T-cell (primary cell): ENCODE measurements at places on chromosomes 6 and 20. TPM values are rescaled to one million over a fixed set of nuclear protein-coding genes. Genes with fewer than 3 reads are reported as not detected.

Gene APOM
- 3.6 TPM for total RNA-seq

Gene CTCFL
- total RNA-seq: 0.15 TPM

Gene TSBP1
- total RNA-seq: not detected

DNA sequence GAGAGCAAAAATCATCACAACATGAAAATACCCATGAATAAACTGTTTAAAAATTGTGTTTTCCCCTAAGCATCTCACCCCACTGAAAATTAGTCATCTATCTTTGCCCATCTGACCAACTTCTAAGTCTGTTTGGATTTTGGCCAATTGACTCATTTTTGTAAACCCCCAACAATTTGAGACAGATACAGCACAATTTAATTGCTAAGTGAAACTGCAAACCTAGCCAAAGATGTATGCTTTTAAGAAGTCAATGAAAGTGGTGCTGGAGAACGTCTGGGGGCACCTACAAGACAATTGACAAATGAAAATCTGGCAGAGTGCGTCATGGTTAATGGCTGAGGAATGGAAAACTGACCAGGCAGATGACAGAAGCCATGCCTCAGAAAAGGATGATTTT lies 30.9 kb upstream of the SLC24A3 start:
- no peak overlapping the region for H3K27ac ChIP-seq
- no peaks in the 10 kb centered on the region for H3K27me3 ChIP-seq
- H3K4me3 ChIP-seq: no peak overlapping the region
- H3K36me3 ChIP-seq: no peaks in the 10 kb centered on the region

DNA sequence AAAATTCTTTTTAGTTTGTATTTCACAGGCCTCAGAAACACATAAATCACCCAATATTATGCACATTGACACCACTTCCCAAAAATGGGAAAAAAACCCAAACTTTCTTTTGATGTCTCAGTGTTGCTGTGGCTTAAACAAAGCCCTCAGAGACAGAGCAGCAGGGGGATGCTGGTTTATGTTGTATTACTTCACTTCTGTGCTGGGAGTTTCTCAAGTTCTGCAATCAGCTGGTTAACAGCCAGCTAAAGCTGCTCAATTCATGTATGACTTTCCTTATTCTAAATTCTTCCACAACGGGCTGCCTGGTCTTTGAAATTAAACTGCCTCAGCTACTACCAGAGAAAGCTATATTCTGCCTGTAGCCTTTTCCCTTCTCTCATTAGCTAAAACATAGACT lies 5.6 kb downstream of the FILIP1 start:
- DNase-seq: no peak
- H3K27ac ChIP-seq: no peak overlapping the region
- H3K4me3 ChIP-seq: no peak overlapping the region

DNA sequence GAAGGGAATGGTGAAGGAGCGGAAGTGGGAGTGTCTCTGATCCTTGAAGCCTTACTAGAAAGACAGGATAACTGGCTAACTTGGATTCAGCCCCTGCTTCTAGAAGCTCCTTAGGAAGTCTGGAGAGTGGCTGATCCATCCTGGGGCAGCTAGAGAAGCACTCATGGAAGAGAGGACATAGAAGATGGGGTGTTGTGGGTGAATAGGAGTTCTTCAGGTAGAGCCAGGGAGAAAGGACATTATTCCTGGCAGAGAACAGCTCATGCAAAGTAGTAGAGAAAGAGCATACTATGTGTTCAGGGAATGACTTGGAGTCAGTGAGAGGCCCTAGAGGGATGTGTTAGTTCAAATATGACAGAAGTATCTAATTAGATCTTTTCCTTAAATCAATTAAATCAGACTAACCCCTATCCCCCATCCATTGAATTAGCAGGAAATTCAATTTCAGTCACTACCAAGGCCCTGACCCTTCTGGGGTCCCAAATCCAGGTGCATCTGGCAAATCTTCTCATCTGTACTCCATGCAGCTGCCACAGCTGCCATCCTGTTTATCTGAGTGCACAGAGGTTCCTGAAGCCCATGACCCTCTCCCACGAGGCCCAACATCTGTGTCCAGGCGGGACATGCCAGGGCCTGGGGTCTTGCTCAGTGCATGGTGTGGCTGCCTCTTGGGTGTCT lies 130.7 kb downstream of the DHX35 start:
- no peak overlapping the region for H3K27ac ChIP-seq
- H3K4me3 ChIP-seq: no peak overlapping the region
- no peaks in the 10 kb centered on the region for H3K36me3 ChIP-seq
- DNase-seq: no peak
- no peaks in the 10 kb centered on the region for H3K27me3 ChIP-seq

DNA sequence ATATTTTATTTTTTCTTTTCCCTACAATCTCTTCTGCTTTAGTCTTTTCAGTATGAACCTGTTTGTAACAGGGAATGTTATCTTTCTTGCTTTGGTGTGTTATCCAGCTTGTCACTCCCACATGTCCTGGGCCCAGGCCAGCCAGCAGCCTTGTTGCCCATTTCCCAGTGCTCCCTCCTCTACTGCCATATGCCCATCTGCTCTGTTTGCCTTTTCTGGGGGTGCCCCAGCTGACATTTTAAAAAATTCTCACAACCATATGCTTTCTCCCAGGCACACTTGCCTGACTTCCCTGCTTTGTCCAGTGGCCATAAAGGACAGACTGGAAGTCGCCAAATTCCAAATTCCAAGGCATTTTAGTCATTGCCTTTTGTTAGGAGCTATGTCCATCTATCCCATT lies 23.6 kb upstream of the LMBRD1 start:
- H3K27me3 ChIP-seq: no peaks in the 10 kb centered on the region
- H3K27ac ChIP-seq: no peak overlapping the region
- H3K36me3 ChIP-seq: no peaks in the 10 kb centered on the region
- peaks cover 10% of the 10 kb centered on the region for H3K4me1 ChIP-seq
- no peak for DNase-seq

DNA sequence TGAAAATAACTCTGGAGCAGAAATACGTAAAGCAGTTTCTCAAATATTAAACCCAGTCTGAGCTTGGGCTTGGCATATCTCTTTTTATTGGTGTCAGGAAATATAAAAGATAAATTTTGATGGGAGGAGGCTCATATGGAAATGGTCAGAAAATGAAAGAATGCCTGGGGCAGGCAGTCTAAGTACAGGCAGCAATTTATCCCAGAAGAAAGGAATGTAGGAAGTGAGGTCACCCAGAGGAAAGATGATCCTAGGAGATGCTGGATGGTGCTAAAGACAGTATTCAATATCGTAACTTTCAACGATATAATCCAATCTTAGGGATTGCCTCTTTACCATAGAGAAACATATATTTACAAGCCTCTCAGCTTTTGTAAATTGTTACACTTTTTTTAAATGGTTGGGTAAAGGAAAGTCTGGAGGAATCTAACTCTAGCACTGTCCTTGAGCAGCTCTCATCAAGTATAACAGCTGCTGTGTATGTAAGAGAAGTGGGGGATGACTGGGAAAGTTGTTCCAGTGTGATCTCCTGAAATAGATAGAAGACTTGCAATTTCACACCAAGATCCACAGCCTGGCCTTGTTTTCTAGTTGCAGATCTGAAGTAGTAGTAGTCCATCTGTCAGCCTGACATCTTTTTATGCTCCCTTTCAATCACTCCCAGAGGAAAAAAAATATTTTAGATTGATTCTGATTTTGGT lies 256.9 kb upstream of the SASH1 start:
- H3K27ac ChIP-seq: no peak overlapping the region
- no peaks in the 10 kb centered on the region for H3K27me3 ChIP-seq
- no peaks in the 10 kb centered on the region for H3K4me1 ChIP-seq
- H3K4me3 ChIP-seq: no peak overlapping the region
- DNase-seq: no peak

- no peak overlapping the region for H3K27ac ChIP-seq
- no peak for DNase-seq
- H3K4me1 ChIP-seq: no peaks in the 10 kb centered on the region
Measured at GRCh38 chr6:40962241-40962640, 76.8 kb downstream of the UNC5CL start.

- peaks cover 10% of the 10 kb centered on the region for H3K4me1 ChIP-seq
- no peak for DNase-seq
- H3K27ac ChIP-seq: no peak overlapping the region
- no peak overlapping the region for H3K4me3 ChIP-seq
- H3K36me3 ChIP-seq: no peaks in the 10 kb centered on the region
Measured at GRCh38 chr6:142676027-142676443, 268.9 kb downstream of the HIVEP2 start.
